ENCODE measurements at places on chromosomes 3 and 15.

GRCh38 chr3:9175421-9175820 lies 74.0 kb downstream of the SRGAP3 start:
- no peak for DNase-seq

DNA sequence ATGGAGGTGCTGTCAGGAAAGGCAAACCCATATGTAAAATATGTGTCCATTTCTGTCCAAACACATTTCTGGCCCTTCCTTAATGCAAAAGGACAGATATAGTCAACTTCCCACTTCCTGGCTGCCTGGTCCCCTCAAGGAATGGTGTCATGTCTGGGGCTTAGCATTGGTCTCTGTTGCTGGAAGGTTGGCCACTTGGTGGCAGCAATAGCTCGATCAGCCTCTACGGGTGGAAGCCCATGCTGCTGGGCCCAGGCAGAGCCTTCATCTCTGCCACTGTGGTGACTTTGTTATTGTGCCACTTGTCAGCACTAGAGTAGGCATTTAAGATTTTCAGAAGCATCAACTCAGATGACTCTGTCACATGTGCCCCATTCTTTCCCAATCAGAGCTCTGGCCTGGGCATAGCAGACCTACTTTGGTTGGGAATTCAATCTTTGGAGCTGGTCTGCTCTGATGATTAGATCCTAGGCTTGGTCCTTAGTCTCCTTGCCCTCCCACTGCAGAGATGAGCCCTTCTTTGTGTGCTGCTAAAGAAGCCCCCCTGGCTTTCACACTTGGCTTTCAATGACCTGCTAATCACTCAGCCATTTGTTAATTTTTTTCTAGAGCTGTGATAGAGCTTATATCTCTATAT lies 51.0 kb upstream of the SPSB4 start:
- peak; percentile 31 for DNase-seq

GRCh38 chr3:34635352-34635850 lies 837.0 kb downstream of the PDCD6IP start:
- DNase-seq: no peak

- DNase-seq: no peak
These were observed 34.5 kb upstream of the CHST2 start for GRCh38 chr3:143084856-143085731.

GRCh38 chr3:156149876-156150275 lies 29.5 kb downstream of the KCNAB1 start:
- no peak for DNase-seq

DNA sequence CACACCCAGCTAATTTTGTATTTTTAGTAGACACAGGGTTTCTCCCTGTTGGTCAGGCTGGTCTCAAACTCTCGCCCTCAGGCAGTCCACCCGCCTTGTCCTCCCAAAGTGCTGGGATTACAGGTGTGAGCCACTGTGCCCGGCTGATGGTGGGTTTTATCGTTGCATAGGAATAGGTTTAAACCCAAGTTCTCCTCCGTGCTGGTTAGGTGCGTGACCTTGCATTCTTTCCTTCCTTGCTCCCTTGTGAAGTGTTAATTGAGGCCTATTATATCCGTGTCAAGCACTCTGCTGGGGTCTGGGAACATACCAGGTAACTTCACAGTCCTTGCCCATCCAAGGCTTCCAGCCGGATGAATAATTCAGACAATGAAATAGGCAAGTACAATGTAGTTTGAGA lies 19.3 kb upstream of the ETV5 start:
- DNase-seq: no peak

DNA sequence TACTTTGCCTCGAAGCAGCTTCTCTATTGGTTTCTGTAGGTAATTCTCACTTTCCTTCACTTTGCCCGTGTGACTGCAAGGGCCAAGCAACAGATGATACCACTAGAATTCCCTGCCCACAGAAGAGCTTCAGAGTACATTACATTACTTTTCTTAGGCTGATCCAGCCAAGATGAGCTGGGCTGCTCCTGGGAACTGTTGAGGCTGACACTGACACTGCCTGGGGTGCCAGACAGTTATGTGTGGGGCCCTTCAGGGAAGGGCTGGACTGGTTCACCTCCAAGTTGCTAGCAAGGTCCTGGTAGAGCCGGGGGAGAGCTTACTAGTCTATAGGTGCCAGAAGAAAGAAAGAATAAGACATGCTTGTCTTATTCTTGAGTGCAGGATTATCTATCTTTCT lies 19.0 kb downstream of the GORASP1 start:
- no peak for DNase-seq

GRCh38 chr15:66838671-66839239 lies 136.7 kb downstream of the SMAD6 start:
- no peak for DNase-seq

All from NCI-H2081 treated with DMSO at 0.1 percent for 48 hours (cell line).